ENCODE measurements at places on chromosomes 12 and 14. TPM values are rescaled to one million over a fixed set of nuclear protein-coding genes. Genes with fewer than 3 reads are reported as not detected.

RAD51B gene
- total RNA-seq = 4.1 TPM

RNASE7 gene
- total RNA-seq = not detected

CSRNP2 gene
- total RNA-seq = 25.7 TPM

KRT72 gene
- not detected for total RNA-seq

BORCS5 gene
- 7.4 TPM for total RNA-seq

- DNase-seq = no peak
Measured at GRCh38 chr12:131980263-131980662, 30.5 kb downstream of the EP400 start.

GRCh38 chr12:48512855-48513254 is 12.6 kb upstream of the OR8S1 start:
- no peak for DNase-seq

- no peak for DNase-seq
Measured at GRCh38 chr12:76946446-76946845, 67.6 kb upstream of the CSRP2 start.

DNA sequence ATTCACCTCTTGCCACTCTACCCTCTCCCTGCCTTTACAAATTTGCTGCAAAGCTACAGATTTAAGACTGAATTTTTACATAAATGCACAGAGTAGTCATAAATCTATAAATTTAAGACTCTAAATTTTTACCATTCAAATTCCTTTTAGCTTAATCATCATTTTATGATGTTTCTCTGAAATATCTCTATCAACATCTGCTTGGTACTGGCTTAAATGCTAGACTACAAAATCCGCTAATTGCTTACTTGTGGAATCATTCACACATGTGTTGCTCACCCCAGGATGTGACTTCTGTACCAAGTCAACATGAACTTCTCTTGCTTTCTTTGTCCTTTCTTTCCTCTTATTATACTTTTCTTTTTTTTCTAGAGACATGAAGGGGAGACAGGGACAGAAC is 109.2 kb downstream of the GALC start:
- no peak for DNase-seq

DNA sequence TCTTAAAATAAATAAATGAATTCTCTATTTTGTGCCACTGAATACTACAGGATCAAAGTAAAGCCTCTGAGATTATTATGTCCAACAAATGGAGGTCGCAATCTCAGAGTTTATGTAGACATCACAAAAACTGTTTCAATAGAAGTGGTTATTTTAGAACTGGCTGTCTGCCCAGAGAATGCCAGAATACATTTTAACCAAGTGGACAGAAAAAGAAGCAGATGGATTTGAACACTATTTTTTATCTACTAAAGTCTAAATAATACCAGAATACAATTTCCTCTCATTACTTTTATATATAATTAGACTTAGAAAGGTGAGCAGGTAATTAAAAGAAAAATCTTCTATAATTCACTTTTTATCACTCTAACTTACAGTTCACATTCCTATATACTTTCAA is 118.3 kb downstream of the MED13L start:
- no peak for DNase-seq

Measured in Right ventricle myocardium inferior (tissue), 1 donor.